ENCODE measurements at places on chromosomes 3 and 15.

DNA sequence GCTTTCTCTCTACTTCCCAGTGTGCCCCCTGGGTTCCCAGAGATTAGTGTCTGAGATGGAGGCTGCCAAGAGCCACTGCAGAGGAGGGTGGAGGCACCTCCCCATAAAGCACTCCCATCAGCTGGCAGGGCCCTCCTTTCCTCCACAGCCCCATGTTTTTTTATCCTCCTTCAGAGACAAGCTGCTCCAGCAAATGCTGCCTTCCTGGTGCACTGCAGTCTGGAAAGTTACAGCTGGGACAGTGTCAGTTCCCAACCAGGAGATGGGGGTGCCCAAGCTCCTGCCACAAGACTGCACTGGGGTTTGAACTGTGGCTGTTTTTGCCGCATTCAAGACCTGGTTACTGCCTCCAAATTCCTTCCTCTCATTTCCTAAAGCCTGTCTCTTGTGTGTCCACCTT lies 206.1 kb downstream of the CADPS start:
- DNase-seq, result no peak

- no peak for DNase-seq
Observed at GRCh38 chr15:71891026-71891425, 80.7 kb downstream of the NR2E3 start.

GRCh38 chr3:147405231-147406027 lies 914 bp downstream of the ZIC4 start:
- DNase-seq, result no peak

DNA sequence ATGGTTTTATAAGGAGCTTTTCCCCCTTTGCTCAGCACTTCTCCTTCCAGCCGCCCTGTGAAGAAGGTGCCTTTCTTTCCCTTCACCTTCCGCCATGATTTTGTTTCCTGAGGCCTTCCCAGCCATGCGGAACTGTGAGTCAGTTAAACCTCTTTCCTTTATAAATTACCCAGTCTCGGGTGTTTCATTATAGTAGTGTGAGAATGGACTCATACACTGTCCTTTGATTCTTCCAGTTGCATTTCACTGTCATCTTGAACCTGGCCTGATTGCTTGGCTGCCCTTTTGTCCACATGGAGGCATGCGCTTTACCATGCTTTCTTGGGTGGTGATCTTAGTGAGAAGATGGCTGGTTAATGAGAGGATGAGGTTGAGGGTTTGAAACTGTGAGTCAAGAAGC lies 23.2 kb downstream of the USP13 start:
- DNase-seq, result no peak

DNA sequence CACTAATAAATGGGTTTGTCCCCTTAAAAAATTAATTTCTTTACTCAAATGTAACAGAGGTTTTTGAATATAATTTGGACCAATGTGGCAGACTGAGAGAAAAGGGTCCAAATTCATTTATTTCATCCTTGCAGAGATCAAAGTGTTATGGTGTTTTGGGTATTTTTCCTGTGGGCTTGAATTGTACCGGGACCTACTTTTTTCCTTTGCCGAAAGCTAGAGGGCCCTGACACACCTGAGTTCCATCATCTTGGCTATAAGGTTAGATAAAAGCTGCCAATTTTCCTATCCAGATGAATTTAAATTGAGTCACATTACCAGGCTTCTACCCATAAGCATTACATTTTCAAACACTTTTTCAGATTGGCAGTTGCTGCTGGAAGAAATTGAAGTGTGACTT lies 908 bp downstream of the CCNB2 start:
- peak; percentile 2 for DNase-seq

GRCh38 chr3:159513444-159513843 lies 475.2 kb upstream of the IL12A start:
- DNase-seq, result no peak

DNA sequence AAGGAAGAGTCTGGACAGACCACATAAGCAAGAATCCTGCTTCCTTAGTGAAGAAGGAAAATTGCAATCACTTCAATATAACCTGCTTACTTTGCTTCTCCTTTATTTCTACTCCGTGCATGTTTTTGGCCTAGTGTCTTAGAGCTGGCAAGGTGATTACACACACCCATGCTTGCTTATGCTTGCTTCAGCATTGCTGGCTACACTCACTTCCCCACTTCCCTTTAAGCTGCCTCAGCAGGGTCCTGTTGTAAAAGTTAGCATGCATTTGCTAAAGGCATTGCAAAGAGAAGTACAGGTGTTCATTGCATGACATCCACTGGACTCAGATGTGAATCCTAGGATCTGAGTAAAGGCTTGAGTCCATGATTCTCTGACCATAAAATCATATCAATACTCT lies 47.5 kb upstream of the STT3B start:
- no peak for DNase-seq

DNA sequence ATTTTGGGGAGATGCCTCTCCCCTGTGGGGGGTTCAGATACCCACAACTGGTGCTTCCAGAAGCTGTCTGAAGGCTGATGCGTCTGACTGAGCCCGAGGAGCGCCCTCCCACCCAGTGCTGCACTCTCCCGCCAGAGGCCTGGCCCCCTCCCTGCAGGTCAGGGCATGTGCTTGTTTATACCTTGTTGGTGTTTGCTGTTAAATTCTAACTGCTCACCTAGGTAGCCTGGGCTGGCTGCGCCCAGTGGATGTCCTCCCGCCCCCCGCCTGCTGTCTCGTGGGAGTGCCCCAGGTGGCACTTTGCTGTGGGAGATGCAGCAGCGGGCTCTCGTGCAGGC lies 12.9 kb downstream of the KLF13 start:
- no peak for DNase-seq

DNA sequence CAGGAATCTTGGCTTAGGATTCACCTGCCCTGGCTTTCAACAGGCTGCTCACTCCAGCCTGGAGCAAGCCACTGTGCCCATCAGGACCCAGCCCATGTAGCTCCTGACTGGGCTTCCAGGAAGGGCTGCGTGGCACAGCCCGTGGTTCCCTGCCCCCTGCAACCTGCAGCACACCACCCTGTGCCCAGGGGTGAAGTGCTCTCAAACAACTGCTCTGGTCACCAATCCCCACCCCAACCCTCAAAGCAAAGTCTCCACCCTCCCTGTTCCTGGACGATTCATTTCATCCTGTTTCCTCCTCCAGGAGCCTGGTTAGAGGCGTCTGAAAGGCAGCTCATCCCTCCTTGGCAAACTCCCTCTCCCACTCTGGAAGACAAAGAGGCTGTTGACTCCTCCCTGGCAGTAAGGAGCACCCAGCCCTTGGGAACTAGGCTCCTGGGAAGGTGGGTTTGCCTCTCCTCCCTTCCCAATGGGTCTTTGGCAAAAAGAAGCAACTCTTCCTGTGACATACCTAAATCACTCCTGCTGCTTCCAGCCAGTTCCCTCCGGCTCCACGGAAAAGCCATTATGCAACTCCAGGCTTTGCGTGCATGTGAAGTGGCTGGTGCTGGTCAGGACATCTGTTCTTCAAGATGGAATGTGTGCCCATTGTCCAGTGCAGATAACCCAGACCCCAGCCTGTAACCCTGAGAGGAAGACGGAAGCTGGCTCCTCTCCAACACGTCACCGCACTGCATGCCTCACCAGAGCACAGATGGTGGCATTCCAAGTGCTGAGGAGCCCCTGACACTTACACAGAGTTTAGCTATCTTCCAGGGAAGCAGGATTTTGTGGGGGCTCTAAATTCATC lies 29.1 kb upstream of the VIPR1 start:
- no peak for DNase-seq

- DNase-seq, result no peak
Observed at GRCh38 chr15:69562564-69562963, 109.9 kb downstream of the RPLP1 start.

DNA sequence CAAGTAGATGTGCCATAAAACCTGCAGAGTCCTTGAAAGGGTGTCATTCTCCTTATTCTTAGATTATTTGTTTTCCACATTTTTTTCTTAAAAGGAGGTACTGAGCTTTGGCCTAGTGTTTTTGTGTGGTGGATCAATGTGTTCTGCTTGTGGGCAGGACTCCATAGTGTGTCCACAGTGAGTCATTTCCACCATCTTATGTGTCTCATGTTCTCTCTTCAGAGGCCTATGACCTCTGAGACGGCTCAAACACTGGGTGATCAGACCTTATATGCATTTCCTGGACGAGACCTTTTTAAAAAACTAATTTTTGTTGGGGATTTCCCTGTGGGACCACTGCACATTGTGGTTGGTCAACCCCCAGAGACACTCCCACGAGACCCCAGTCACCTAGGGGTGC lies 93.4 kb downstream of the CHCHD4 start:
- no peak for DNase-seq

GRCh38 chr3:106206613-106207012 lies 337.8 kb upstream of the CBLB start:
- DNase-seq, result no peak

DNA sequence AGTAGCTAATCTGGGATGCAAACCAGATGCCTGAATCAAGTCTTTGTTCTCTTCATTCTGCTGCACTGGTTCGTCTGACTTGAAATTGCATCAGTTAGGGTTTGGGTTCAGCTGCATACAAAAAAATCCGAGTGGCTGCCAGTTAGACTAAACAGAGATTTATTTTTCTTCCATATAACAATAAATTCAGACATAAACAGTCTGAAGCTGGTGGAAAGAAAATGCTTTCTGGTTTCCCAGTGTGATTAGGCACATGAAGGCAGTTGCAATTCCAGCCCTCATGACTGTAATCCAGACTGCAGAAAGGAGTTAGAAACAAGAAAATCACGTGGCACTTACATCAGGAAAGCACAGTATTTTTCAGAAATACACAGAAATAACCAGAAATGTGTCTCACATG lies 930.7 kb downstream of the MCTP2 start:
- no peak for DNase-seq

DNA sequence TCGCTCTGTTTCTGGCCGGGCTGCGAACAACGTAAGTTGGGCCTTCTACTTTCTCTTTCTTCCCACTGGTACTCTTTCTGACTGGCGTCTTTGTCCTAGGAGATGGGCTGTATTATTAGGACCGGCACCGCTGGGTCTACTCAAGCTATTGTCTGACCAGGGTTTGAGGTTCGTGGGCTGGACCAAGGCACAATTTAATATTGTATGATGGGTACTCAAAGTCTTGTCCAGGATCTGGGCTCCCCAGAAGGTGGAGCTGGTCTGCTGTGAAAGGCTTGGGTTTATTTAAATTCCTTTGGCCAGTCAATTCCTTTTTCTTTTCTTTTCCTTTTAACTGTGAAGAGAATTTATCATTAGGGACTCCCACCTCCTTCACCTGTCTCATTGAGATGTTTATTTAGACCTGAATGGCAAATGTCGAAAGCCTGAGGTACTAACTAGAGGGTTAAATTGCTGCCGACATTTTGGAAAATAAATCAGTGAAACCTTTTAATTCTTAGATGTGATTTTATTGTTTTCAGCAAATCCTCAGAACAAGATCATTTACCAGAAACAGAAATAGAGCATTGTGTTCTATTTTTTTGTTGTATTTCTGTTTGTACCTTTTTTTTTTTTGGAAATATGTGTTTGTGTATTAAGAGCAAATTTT lies 410 bp downstream of the LRRC49 start:
- DNase-seq, result peak; percentile 65

GRCh38 chr3:111547631-111548030 lies 5.6 kb downstream of the CD96 start:
- DNase-seq, result no peak

- peak; percentile 4 for DNase-seq
Observed at GRCh38 chr3:144128108-144128892, 156.7 kb downstream of the DIPK2A start.
